Activated naive CD8-positive, alpha-beta T cell treated with anti-CD3 and anti-CD28 coated beads for 36 hours (primary cell): ENCODE measurements at places on chromosomes 5 and 9. TPM values are rescaled to one million over a fixed set of nuclear protein-coding genes. Genes with fewer than 3 reads are reported as not detected.

GRCh38 chr5:122751293-122751782 is 23.5 kb upstream of the SNX2 start:
- H3K4me1 ChIP-seq = peaks cover 5% of the 10 kb centered on the region
- no peak overlapping the region for H3K27ac ChIP-seq
- no peaks in the 10 kb centered on the region for H3K36me3 ChIP-seq
- peaks cover 5% of the 10 kb centered on the region for H3K27me3 ChIP-seq

GRCh38 chr5:178327931-178328711 is 95.5 kb upstream of the PHYKPL start:
- no peak overlapping the region for H3K4me3 ChIP-seq
- H3K36me3 ChIP-seq = no peaks in the 10 kb centered on the region
- H3K27me3 ChIP-seq = no peaks in the 10 kb centered on the region
- peaks cover 7% of the 10 kb centered on the region for H3K4me1 ChIP-seq
- no peak for DNase-seq
- H3K27ac ChIP-seq = no peak overlapping the region

DNA sequence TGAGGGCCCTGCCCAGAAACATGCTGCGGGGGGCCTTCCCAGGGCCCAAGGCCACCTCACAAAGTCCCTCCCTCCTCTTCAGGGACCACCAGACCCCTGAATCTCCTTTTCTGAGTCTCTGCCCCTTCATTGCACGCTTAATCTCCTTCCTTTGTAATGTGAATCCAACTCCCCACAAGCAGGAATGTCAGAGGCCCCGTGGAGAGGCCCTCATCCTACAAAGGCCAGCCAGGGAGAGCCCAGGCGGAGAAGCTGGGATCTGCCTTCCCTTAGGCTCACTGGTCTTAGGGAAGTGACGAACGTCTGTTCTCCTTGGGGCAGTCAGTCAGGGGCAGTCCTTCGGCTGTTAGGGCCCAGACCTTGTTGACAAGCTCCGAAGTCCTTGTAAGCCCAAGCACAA is 2.3 kb downstream of the SMIM33 start:
- no peaks in the 10 kb centered on the region for H3K27me3 ChIP-seq
- H3K4me3 ChIP-seq = no peak overlapping the region
- H3K4me1 ChIP-seq = peaks cover 60% of the 10 kb centered on the region
- DNase-seq = no peak
- H3K36me3 ChIP-seq = peaks cover 13% of the 10 kb centered on the region

The FBLL1 gene
- 0.19 TPM for total RNA-seq

The WDR31 gene
- 2.9 TPM for total RNA-seq

DNA sequence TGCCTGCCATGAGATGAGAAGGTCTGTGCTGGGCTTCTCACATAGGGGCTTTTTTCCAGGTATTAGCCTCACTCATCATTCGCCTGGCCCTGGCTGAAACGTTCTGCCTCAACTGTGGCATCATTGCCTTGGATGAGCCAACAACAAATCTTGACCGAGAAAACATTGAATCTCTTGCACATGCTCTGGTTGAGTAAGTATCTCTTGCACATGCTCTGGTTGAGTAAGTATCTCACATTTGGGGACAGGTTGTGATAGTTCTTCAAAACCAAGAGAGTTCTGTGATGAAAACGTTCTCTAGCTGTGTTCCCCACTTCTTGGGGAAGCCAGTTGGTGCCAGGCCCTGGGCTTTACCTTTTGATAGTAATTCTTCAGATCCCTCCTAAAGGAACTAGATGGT is 17.4 kb upstream of the IL13 start:
- H3K4me3 ChIP-seq = no peak overlapping the region
- no peak for DNase-seq
- peaks cover 58% of the 10 kb centered on the region for H3K36me3 ChIP-seq
- peaks cover 62% of the 10 kb centered on the region for H3K4me1 ChIP-seq

The ACTL7B gene
- not detected for total RNA-seq

- H3K27me3 ChIP-seq = no peaks in the 10 kb centered on the region
- no peaks in the 10 kb centered on the region for H3K4me1 ChIP-seq
- no peak for DNase-seq
- H3K4me3 ChIP-seq = no peak overlapping the region
- H3K27ac ChIP-seq = no peak overlapping the region
Observed at GRCh38 chr5:153699035-153699434, 208.6 kb downstream of the GRIA1 start.

The CCDC152 gene
- total RNA-seq = 18.1 TPM

DNA sequence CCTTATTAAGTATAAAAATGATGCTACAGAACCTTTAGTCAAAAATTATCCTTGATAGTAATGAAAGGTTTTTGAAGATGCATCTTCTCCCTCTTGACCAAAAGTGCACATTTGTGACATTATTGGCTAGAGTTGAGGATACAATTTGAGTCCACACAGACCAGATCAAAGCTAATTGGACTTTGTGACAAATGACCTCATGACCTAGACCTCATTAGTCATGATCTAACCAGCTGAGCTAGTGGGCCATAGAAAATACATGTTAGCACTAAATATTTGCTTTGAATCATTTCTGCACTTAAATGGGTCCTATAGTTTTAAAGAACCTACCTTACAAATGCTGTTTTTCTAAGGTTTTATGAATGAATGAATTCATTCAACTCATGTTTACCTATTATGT is 182.1 kb downstream of the RFX3 start:
- no peak for DNase-seq
- H3K4me1 ChIP-seq = peaks cover 24% of the 10 kb centered on the region
- H3K4me3 ChIP-seq = no peak overlapping the region

GRCh38 chr5:23316060-23316591 is 191.3 kb upstream of the PRDM9 start:
- H3K36me3 ChIP-seq = no peaks in the 10 kb centered on the region
- DNase-seq = no peak
- no peak overlapping the region for H3K27ac ChIP-seq
- H3K27me3 ChIP-seq = no peaks in the 10 kb centered on the region
- no peaks in the 10 kb centered on the region for H3K4me1 ChIP-seq

GRCh38 chr5:172365948-172366608 is 82.5 kb upstream of the UBTD2 start:
- H3K27me3 ChIP-seq = peaks cover 4% of the 10 kb centered on the region
- H3K4me1 ChIP-seq = peaks cover 7% of the 10 kb centered on the region
- no peak overlapping the region for H3K27ac ChIP-seq
- no peak overlapping the region for H3K4me3 ChIP-seq
- DNase-seq = no peak

DNA sequence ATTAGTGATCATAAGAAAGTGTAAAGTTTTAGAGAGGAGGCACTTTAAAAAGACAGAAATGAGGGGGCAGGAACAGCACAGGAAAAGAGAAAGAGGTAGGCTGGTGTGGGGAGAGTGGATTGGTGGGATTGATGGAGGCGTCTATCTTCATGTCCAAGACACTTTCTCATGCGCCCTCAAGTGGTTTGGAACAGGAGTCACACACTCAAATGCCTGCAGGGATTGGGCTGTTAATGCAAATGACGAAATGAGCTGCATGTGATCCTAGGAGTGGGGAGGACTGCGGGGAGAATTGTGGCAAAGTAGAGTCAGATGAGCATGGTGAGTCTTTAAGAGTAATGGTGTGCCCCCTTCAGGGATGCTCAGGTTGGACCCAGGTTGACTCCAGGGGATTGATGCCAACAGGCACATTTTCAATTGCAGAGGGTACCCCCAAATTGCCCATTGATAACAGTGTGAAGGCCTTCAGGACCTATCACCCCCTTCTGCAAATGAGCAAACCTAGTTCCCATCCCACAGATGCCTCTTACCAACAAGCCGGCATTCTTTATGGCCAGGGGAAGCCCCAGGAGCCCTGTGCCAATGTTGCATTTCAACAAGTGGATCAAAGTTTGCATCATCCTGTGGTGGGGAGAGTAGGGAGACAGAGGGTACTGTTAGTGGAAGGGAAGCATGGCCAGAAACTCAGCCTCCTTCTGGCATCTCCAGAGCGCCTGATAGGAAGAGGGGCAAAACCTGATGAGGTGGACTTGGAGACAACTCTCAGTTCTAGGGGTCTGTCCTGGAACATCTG is 5.3 kb downstream of the SLC36A3 start:
- peaks cover 4% of the 10 kb centered on the region for H3K4me1 ChIP-seq
- H3K27ac ChIP-seq = no peak overlapping the region
- peak; percentile 28 for DNase-seq
- H3K36me3 ChIP-seq = no peaks in the 10 kb centered on the region
- H3K27me3 ChIP-seq = peaks cover 10% of the 10 kb centered on the region
- H3K4me3 ChIP-seq = no peak overlapping the region

DNA sequence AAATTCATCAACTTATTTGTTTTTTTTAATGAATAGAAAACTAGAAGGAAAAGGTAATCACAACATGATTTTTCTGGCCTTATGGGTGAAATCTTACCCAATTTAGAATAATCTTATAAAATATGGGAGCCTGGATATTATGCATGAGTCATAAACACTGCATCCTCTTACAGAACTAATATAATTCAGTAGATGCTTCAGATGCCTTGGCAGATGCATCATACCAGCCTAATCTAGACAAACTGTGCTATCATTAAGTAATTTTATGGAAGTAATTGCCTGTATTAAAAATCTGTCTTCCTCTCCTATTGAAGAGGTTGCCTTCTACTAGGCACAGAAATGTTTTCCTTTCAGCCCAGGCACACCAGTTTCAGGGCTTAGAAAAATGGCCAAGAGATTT is 2384.6 kb upstream of the WWC1 start:
- H3K27me3 ChIP-seq = no peaks in the 10 kb centered on the region
- DNase-seq = no peak
- H3K36me3 ChIP-seq = no peaks in the 10 kb centered on the region
- no peak overlapping the region for H3K4me3 ChIP-seq
- H3K27ac ChIP-seq = no peak overlapping the region

- no peaks in the 10 kb centered on the region for H3K36me3 ChIP-seq
- no peak overlapping the region for H3K4me3 ChIP-seq
- no peak for DNase-seq
- H3K27me3 ChIP-seq = no peaks in the 10 kb centered on the region
Observed at GRCh38 chr5:28046596-28046995, 1008.2 kb upstream of the CDH9 start.

The FOXI1 gene
- not detected for total RNA-seq

DNA sequence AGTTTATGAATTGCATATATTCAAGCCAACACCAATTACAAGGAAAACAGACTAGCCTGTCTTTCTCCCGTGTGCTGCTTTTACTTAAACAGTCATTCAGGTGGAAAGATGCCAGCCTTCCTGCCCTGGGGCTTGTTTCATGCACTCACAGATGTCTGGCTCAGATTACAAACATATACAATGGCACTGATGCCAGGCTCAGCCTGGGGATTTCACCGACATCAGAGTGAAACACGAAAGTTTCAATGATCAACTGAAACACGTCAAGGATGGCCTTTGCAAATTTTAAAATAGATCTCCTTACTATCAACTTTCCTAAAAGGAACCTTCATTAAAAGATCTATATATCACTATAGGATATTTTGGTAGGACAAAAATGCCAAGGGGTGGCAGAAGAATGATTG is 1576.5 kb downstream of the EFNA5 start:
- no peak for DNase-seq
- H3K36me3 ChIP-seq = no peaks in the 10 kb centered on the region
- no peaks in the 10 kb centered on the region for H3K27me3 ChIP-seq
- no peak overlapping the region for H3K27ac ChIP-seq

DNA sequence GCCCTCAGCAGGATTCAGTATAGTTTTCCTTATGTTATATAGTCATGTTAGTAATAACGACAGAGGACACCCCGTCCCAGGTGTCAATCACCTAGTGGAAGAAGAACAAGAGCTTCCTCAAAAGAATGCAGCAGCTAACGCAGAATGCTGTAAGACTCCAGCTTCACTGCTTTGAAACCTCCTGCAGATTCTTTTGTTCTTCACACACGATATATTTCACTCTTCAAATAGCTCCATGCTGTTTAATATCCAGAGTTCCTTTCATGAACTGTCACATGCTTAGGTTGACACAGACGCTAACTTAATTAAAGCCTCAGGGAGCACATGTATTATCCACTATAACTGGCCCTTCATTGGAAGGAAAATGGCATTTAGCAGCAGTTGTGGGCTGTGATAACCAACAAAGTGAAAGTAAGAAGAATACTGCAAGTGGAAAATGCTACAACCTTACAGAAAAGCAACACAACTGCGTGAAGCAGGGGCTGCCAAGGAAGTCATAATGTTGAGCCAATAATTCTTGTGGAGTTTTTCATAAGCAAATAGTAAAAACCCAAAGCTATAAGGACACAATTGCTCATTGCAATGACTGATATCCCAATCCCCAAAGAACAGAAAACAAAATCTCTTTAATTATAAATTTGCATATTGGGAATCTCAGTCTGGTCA is 387.5 kb downstream of the PLK2 start:
- H3K4me1 ChIP-seq = peaks cover 2% of the 10 kb centered on the region
- no peak overlapping the region for H3K27ac ChIP-seq
- DNase-seq = no peak
- H3K4me3 ChIP-seq = no peak overlapping the region

GRCh38 chr9:22446589-22446949 is at the start of gene DMRTA1:
Gene DMRTA1, plus strand, starts transcription at chr9:22446824. Its CDS starts 242 bp downstream, at chr9:22447066.
- H3K4me3 ChIP-seq = peak within 1 kb of the TSS; percentile 43
- H3K27me3 ChIP-seq = peaks cover 44% of the 10 kb centered on the region
- peaks cover 4% of the 10 kb centered on the region for H3K4me1 ChIP-seq
- no peak within 1 kb of the TSS for H3K27ac ChIP-seq

DNA sequence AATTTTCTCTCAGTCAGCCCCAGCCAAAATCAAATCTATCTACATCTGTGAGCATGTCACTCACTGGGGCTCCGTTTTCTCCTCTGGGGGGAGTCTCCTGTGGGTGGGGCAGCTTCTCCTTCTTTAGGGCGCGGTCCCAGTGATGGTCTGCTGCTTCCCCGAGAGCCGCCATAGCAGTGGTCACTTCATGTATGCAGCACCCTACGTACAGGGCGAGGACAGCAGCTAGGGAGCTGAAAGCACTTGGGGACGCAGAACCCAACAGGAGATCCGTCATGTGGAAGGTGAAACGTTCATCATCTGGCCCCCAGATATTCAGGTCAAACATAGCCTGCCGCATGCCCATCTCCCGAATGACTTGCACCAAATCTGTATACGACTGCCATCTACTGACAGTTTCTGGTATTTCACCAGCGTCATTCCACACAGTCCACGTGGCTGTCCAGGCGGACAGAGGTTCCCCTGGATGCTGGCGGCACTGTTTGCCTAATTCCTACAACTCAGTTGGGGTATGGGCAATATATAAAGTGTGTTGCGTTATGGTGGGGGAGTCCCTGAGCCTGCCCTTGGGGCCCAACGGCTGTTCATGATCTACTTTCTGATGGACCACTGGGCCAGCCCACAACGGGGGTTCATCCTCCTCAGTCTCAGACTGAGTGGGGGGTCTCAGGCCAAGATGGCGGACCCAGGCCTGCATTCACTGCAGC is 795.0 kb downstream of the EFNA5 start:
- H3K36me3 ChIP-seq = no peaks in the 10 kb centered on the region
- peak; percentile 1 for DNase-seq
- no peaks in the 10 kb centered on the region for H3K27me3 ChIP-seq
- no peak overlapping the region for H3K27ac ChIP-seq
- H3K4me3 ChIP-seq = no peak overlapping the region
- H3K4me1 ChIP-seq = no peaks in the 10 kb centered on the region
